Effector CD4-positive, alpha-beta T cell (primary cell): ENCODE measurements at places on chromosomes 3 and 15.

- no peak for DNase-seq
Observed at GRCh38 chr3:54427941-54428871, 305.9 kb downstream of the CACNA2D3 start.

GRCh38 chr3:34419801-34420200 lies 621.4 kb downstream of the PDCD6IP start:
- no peak for DNase-seq

- DNase-seq: no peak
Observed at GRCh38 chr3:34277110-34277509, 478.7 kb downstream of the PDCD6IP start.

- DNase-seq: no peak
Observed at GRCh38 chr3:126535636-126536035, 11.7 kb downstream of the CHST13 start.

GRCh38 chr15:51328926-51329325 lies 9.5 kb downstream of the CYP19A1 start:
- no peak for DNase-seq

DNA sequence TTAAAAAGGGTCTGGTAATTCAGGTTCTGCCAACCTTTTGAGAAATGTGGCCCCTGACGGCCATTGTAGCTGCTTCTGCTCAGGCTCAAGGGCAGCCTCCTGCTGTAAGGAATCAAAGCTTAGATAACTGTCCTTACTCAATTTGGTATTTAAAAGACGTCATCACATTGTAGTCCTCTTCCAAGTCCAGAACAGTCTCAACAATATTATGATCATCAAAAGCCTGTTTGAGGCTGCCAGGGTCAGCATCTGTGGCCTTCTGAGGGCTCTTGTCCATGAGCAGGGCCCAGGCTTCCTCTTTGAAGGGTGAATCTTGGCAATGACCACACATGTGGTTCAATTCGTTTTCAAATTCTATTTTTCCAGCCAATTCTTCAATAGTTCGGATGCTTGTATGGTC lies 6.0 kb downstream of the C3orf62 start:
- DNase-seq: no peak

- DNase-seq: no peak
Observed at GRCh38 chr15:36653851-36654250, 74.4 kb downstream of the CDIN1 start.

DNA sequence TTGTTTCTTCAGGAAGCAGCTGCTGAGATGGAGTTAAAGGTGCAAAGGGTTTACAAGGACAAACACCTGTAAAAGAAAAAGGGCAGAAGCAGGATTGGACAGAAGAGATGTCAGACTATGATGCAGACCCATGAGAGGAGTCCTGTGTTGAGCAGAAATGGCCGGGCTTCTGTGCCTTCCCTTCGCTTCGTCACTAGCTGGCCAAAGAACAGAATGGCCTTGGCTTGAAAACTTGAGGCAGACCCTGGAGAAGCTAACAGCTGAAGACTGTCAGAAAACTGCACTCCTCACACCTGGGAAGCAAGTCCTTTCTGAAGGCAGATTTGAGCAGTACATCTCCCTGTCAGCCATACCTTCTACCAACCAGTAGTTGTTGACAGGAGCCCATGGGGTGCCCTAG lies 8.4 kb upstream of the NMNAT3 start:
- DNase-seq: no peak

GRCh38 chr15:68192117-68192516 lies 13.0 kb downstream of the CALML4 start:
- no peak for DNase-seq

- no peak for DNase-seq
Observed at GRCh38 chr3:196501316-196502044, 2.1 kb downstream of the RNF168 start.

GRCh38 chr15:61169904-61170695 lies 59.0 kb downstream of the RORA start:
- no peak for DNase-seq

DNA sequence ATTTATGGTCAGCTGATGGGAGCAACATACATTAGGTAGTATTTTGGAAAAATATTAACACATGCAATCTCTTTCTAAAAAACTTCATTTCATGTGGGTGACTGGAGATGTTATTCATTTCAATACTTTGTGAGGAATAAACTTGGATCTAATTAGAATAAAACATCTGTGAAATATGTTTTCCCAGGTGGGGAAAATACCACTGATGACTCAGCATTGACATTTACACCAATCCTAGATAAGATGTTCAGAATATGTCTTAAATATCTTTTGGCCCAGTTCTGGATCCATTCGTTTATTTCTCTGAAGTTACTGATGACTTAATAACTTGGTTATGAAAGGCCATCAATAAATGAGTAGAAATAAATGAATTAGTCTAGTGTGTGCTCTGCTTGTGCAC lies 247.6 kb downstream of the CHST2 start:
- no peak for DNase-seq

DNA sequence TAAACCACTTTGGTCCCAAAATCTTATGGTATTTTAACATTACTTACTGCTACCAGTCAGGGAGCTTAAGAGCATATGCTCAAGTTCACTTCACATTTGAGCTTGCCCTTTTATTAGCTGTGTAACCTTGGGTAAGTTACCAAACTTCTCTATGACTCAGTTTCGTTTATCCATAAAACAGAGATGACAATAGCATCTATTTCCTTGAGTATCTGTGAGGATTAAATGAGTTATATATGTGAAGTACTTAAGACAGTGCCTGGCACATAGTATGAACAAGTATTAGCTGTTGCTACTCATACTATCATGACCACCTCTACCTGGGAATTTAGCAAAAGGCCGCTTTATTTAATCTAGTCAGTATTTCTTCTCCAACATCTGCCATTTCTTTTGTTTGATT lies 5.9 kb downstream of the ATOSA start:
- no peak for DNase-seq

DNA sequence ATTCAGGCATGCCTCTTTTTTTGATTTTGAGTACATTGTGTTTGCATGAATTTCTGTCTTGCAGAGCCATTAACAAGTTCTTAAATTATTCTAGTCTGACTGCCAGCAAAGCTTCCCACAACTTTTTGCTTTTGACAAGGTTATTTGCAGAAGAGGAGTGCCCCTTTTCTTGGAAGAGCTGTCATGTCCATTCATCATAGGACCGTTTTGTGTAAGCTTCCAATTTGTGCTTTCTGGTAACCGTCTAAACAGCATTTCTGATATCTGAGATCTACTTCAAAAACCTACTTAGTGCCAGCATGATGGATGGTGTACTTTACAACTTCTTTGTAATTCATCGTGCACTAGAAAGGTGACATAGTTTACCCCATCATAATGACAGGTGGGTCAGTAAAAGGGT lies 379.7 kb downstream of the NAALADL2 start:
- DNase-seq: no peak

- DNase-seq: no peak
Observed at GRCh38 chr3:139108253-139108969, 63.7 kb upstream of the PRR23C start.

DNA sequence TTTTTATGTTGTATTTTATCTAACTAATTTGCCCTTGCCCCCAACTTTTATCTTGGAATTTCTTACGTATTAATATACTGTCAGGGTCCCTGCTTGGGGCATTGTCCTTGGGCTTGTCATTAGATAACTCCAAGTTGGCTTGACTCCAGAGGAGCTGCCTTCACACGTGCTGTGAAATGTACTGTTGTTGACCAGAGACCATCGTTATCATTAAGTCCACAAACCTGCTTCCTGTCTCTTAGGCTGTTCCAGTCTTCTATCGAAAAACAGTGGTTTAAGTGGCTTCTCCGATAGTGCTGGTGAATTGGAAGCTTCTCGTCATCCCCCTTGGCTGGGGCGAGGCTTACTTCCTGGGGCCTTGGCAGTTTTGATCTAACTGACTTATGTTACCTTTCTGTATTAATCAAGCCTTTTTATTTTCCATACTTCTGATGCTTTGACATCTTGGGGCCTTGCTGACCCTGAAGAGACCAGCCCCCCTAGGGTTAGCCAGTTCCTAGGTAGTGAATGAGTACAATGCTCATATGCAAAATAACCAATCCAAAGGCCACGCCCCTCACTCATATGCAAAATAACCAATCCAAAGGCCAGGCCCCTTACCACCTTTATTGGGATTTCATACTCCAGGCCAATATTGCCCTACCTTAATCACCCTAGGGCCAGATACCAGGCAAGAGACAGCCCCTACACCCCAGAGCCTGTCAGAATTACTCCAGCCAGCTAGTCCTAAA lies 164.5 kb downstream of the IGF1R start:
- DNase-seq: no peak

- no peak for DNase-seq
Observed at GRCh38 chr15:59549301-59550185, 62.0 kb upstream of the GCNT3 start.

GRCh38 chr15:44882499-44882968 lies 74.0 kb upstream of the TERB2 start:
- DNase-seq: no peak

GRCh38 chr3:52645549-52645948 lies 40.2 kb downstream of the PBRM1 start:
- no peak for DNase-seq

DNA sequence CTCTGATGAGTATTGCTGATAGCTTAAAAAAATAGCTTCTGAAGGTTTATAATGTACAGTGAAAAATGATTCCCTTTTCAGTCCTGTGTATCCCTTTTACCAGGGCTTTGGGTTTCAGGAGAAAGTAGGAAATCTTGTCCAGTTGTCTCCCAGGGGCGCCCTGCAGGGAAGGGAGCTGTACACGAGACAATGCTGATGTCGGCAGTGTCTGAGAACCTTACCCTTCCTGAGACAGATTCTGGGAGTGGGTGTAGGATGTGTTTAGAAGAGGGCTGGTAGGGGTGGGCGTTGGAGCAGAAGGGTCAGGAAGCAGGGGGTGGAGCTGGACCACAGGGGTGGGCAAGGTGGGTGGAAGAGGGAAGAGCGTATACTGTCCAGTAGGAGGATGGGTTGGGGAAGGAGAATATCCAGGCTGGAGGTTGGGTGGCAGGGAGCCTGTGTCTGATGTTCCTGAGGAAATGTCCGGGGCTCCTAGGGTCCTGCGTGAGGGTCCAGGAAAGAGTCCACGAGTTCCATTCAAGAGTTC lies 5.6 kb downstream of the THPO start:
- DNase-seq: no peak

DNA sequence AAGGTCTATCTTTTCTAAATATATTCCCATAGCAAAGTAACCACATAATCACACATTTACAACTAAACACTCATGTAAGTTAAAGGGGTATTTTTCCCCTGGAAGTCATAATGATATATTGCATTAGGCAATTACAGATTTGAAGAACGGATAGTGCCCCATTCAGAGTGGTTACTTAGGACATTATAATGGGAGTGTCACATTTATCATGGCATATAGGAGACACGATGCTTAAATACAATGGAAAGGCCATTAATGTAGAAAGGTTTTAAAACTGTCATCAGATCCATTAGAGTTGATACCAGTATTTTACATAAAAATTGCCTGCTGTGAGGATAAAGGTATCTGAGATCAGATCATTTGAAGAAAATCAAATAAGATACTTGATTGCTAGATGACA lies 582.0 kb upstream of the SEMA6D start:
- DNase-seq: no peak

DNA sequence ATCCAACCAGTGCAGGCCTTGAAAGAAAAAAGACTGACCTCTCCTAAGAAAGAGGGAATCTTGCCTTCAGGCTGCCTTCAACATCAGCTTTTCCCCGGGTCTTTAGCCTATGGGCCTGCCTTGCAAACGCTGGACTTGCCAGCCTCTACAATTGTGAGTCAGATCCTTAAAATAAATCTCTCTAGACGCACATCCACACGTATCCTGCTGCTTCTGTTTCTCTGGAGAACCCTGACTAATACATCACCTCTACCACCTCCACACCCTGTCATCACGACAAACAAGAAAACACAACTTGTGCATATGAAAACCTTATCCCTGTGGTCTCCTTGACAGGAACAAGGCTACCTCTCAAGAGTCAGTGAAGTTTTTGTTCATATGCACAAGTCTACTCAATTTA lies 11.8 kb downstream of the CYFIP1 start:
- no peak for DNase-seq

GRCh38 chr15:61118885-61119284 lies 110.2 kb downstream of the RORA start:
- no peak for DNase-seq

DNA sequence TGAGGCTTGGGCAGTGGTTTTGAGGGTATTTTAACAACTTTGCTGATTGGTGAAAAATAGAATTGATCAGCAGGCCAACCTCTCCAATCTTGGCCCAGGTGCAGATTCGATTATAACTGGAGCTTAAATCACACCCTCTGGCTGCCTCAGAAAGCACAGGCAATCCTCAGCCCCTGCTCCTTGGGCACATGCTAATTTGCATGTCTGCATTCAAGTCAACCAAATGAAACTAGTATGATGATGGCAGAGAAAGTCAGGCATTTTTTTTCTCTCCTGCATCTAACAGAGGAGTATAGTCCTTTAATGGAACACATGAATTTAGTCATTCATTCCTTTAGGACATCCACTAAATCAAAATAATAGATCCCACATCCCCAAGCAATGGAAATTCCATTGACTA lies 16.8 kb upstream of the NMNAT3 start:
- no peak for DNase-seq

- DNase-seq: no peak
Observed at GRCh38 chr15:36323615-36324014, 255.8 kb upstream of the CDIN1 start.

GRCh38 chr3:53544357-53544756 lies 49.9 kb downstream of the CACNA1D start:
- DNase-seq: no peak

GRCh38 chr3:114214542-114215341 lies 22.6 kb downstream of the ZNF80 start:
- peak; percentile 52 for DNase-seq

DNA sequence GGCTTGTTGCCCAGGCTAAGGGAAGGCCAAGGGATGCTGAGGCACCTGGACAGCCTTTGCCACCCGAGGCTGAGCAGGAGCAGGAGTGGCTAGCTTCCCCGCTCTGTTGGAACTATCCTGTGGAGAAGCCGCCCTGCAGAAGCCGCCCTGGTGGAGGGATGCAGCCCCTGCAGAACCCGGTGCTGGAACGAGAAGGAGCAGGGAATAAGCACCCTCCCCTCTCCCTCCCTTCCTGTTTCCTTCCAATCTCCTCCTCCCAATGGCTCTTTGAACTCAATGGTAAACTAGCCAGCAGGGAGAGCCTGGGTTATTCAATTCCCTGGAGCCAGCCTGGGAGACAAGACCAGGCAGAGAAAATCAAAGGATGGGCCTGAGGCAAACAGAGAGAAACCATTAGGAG lies 11.8 kb upstream of the HRG start:
- no peak for DNase-seq

GRCh38 chr3:61192222-61192621 lies 59.0 kb downstream of the FHIT start:
- DNase-seq: no peak

GRCh38 chr15:74414081-74414580 lies 19.6 kb downstream of the SEMA7A start:
- no peak for DNase-seq

DNA sequence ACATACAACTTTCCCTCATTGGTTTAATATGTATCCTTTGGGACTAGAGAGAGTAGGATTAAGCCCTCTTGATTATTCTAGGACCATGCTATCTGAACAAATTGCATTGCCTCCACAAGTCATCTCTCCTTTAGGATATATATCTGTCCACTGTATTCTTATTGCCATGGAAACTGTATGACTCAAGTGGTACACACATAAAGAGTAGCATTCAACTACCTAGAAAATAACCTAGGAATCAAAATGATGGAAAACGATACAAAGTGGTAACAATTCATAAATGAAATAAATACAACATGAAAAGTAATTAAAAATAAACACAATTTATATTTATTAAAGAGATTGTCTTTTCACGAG lies 212.1 kb upstream of the P2RY1 start:
- no peak for DNase-seq

- no peak for DNase-seq
Observed at GRCh38 chr3:27193056-27193455, 176.1 kb downstream of the NEK10 start.
